ENCODE measurements at places on chromosomes 2 and 18. TPM values are rescaled to one million over a fixed set of nuclear protein-coding genes. Genes with fewer than 3 reads are reported as not detected.

- no peak for DNase-seq
- H3K36me3 ChIP-seq, result peaks cover 31% of the 10 kb centered on the region
- H3K27ac ChIP-seq, result no peak overlapping the region
- H3K4me1 ChIP-seq, result no peaks in the 10 kb centered on the region
- no peak overlapping the region for H3K4me3 ChIP-seq
- H3K27me3 ChIP-seq, result no peaks in the 10 kb centered on the region
These were observed 88.8 kb downstream of the ACTR3 start for GRCh38 chr2:113978524-113979190.

Gene AKAIN1
- total RNA-seq, result not detected

GRCh38 chr2:145186303-145186702, 666.4 kb upstream of the ZEB2 start:
- no peaks in the 10 kb centered on the region for H3K36me3 ChIP-seq
- no peaks in the 10 kb centered on the region for H3K27me3 ChIP-seq
- no peak overlapping the region for H3K27ac ChIP-seq
- no peak for DNase-seq
- H3K4me3 ChIP-seq, result no peak overlapping the region
- no peaks in the 10 kb centered on the region for H3K4me1 ChIP-seq

GRCh38 chr2:153478289-153479261, at the start of gene RPRM:
TSS of gene RPRM (minus strand) at chr2:153478762. CDS start at chr2:153478565, 197 bp downstream.
- peak within 1 kb of the TSS; percentile 38 for H3K4me3 ChIP-seq
- H3K27me3 ChIP-seq, result peaks cover 33% of the 10 kb centered on the region
- H3K4me1 ChIP-seq, result peaks cover 23% of the 10 kb centered on the region
- peak; percentile 14 for DNase-seq
- H3K36me3 ChIP-seq, result no peaks in the 10 kb centered on the region
- no peak within 1 kb of the TSS for H3K27ac ChIP-seq

Gene KHK
- 6.7 TPM for total RNA-seq

Gene SERPINB11
- not detected for total RNA-seq

- no peaks in the 10 kb centered on the region for H3K36me3 ChIP-seq
- H3K4me1 ChIP-seq, result no peaks in the 10 kb centered on the region
- H3K27ac ChIP-seq, result no peak overlapping the region
- no peak overlapping the region for H3K4me3 ChIP-seq
- DNase-seq, result no peak
- H3K27me3 ChIP-seq, result no peaks in the 10 kb centered on the region
These were observed 95.1 kb upstream of the KLHL14 start for GRCh38 chr18:32867936-32868335.
